Kidney (tissue), 22 donors: ENCODE measurements at places on chromosomes 1 and 21. TPM values are rescaled to one million over a fixed set of nuclear protein-coding genes. Genes with fewer than 3 reads are reported as not detected.

DNA sequence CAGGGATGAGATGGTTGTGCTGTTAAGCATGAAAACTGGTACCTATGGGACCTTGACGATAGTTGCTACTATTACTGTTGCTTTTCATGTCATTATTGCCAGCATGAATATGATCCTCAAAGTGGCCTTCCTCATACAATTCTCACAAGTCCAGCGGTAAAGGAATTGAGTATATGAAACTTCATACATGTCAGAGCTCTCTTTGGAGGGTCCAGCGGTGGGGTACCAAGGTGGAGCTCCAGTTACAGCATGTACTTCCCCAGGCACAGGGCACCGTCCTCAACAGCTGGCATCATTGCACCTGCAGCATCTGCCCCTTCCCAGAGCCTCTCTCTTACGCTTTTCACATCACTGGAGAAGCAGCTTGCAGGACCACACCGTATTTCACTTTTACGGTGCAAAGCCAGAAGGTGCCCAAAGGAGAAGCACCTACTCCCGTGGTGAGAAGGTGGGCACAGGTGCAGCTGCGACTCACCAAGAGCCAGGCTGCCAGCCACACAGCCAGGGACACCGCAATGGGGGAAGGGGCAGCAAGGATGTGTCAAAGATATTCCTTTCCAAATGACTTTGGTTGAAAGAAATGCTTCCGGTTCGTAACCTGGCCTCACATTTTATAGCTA, 166.4 kb upstream of the IRF2BP2 start:
- no peak for DNase-seq

- DNase-seq = no peak
Observed at GRCh38 chr1:24369801-24370200, 43.8 kb downstream of the STPG1 start.

DNA sequence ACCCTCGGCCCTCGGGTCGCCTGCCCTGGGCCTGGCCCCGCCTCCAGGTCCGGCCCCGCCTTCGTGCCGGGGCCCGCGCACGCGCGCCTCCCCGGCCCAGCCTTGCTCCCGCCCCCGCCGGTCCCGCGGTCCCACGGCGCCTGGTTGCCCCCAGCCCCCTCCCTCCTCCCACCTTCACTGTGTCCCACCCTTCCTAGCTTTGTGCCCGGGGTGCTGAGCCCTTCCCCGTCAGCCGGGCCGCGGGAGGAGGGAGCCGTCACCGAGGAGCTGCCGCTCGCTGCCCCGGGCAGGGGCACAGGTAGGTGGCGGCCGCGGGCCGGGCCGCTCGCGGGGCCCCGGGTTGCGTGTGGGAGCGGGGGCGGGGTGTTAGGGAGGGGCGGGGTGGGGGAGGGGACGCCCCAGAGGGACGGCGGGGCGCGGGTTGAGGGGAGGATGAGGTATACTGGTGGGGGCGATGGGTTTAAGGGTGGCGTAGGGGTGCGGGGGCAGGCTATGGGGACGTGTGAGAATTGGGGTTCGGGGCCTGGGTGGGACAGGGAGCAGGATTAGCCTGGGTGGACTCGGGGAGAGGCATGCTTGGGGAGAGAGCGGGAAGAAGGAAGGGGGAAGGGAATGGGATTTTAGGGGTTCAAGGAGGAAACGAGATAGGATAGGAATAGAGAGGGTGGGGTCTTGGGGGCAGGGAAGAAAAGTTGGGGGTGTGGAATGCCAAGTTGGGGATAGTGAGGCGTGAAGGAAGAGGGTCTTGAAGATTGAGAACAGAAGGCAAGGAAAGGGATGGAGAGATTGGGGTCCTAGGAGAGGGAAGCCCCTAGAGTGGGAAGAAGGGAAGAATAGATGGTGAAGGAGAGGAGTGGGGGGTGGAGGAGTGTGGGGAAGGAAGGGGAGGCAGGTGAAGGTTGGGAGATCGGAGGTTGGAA, at the start of gene LRRC42:
TSS of gene LRRC42 (plus strand) at position 99 of the 920 bp plus-strand sequence. CDS start 5,650 bp downstream, outside the sequence.
- DNase-seq = no peak

DNA sequence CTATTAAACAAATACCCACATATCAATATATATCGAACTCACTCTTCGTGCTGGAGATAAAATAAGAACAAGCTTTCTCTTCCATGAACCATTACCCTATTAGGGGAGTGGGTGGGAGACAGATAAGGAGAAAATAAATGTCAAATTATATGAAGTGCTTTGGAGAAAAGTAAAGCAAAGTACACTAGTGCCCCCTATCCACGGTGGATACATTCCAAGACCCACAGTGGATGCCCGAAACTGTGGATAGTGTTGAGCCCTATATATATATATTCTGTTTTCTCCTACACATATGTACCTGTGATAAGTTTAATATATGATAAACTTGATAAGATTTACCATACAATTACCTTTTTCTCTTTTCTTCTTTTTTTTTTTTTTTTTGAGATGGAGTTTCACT, 54.6 kb downstream of the FH start:
- DNase-seq = no peak

GRCh38 chr1:236280438-236281197, 1.1 kb downstream of the ERO1B start:
- DNase-seq = peak; percentile 39

- peak; percentile 82 for DNase-seq
Observed at GRCh38 chr1:206479183-206480125, 9.2 kb downstream of the IKBKE start.

DNA sequence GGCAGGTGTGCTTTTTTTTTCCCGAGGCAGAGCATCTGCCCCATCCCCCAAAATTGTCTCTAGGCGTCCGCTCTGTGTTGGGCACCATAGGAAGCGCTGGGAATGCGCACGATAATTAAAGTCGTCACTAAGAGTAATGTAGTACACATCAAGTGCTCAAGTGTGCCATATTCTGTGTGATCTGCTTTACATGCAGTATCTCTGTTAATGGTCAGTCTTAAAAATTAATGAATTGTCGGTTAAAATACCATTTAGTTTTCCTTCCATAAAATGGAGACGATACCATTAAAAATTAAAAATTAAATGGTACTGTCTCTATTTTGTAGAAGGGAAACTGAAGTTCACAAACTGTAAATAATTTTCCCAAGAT, 544 bp upstream of the CCT8 start:
- DNase-seq = no peak

DNA sequence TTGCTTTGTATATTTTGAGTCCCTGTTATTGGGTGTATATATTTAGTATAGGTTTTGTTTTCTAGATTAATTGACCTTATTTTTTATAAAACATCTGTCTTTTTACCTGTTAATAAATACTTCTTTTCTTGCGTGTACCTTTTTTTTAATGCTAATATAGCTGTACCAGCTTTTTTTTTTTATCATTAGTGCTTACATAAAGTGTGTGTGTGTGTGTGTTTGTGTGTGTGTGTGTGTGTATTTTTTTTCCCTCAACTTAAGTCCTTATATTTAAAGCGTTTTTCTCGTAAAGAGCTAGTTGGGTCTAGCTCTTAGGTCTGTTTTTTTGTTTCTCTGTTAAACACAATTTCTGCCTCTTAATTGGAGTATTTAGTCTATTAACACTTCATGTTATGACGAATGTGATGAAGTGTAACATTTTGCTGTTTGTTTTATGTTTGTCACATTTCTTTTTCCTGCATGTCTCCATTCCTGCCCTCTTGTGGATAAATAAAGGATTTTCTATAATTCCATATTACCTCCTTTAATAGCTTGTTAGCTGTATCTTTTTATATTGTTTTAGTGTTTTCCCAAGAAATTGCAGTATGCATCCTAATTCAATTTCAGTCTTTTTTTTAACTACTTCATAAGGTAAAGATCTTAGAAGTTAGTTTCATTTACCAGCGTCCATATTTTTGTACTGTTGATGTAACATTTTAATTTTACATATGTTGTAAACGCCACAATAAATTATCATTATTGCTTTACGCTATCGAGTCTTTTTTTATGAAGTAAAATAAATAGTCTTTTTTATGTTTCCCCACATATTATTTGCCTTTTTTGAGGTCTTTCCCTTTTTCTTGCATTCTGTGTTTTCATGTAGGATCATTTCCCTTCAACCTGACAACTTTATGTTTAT, 4.3 kb downstream of the PRMT2 start:
- peak; percentile 16 for DNase-seq

DNA sequence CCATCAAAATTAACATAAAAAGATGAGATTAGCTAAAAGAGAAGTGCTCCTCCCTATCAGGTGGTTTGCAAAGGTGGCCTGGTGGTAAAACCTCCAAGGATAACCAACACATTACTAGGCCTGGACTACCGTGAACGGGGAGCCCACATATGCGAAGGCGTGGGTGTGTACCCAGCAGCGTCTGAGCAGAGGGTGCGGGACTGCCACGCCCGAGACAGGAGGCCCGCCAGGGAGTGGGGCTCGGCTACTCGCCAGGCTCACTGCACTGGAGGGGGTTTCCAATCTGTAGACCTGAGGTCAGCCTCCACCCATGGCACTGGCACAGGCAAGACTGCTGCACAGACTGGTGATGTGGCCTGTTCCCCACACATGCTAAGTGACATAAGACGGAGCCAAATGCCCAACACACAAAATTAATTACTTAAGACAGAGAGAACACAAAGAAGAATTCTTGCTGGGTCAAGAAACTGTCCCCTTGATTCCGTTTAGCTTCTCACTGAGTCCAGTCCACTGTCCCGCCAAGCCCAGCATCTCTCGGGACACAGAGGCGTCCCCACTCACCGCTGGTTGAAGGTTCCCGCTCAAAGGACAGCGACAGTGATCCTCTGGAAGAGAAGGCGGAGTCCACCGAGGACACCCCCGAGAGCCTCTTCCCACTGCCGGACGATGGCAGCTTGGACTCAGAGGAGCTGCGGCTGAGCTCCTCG, 23.4 kb downstream of the RIPK4 start:
- no peak for DNase-seq

- no peak for DNase-seq
Observed at GRCh38 chr1:189929501-189930099, 548.1 kb downstream of the BRINP3 start.

DNA sequence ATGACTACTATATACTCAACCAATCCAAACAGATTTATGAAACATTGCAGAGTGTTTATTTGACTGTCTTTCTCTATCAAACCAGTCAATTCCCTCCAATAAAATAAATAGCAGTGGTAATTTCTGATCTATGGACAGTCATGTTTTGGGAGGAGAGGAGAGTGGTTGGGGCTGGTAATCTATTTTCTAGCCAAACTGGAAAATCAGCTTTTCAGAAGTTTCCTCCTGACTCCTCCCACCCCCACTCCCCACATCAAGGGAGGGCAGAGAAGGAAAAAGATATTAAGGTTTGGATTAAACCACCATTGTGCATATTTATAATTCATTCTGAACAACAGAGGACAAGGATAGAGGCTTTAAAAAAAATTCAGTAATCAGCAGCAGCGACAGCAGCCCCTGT, 69.4 kb upstream of the SOX13 start:
- no peak for DNase-seq

- peak; percentile 74 for DNase-seq
Observed at GRCh38 chr1:17919525-17920439, 164.6 kb downstream of the ACTL8 start.

The TRIM46 gene
- polyA plus RNA-seq = 0.28 TPM

The CD5L gene
- polyA plus RNA-seq = not detected

The TNFSF4 gene
- 0.58 TPM for polyA plus RNA-seq
